ENCODE measurements at places on chromosomes 13 and 19. TPM values are rescaled to one million over a fixed set of nuclear protein-coding genes. Genes with fewer than 3 reads are reported as not detected.

DNA sequence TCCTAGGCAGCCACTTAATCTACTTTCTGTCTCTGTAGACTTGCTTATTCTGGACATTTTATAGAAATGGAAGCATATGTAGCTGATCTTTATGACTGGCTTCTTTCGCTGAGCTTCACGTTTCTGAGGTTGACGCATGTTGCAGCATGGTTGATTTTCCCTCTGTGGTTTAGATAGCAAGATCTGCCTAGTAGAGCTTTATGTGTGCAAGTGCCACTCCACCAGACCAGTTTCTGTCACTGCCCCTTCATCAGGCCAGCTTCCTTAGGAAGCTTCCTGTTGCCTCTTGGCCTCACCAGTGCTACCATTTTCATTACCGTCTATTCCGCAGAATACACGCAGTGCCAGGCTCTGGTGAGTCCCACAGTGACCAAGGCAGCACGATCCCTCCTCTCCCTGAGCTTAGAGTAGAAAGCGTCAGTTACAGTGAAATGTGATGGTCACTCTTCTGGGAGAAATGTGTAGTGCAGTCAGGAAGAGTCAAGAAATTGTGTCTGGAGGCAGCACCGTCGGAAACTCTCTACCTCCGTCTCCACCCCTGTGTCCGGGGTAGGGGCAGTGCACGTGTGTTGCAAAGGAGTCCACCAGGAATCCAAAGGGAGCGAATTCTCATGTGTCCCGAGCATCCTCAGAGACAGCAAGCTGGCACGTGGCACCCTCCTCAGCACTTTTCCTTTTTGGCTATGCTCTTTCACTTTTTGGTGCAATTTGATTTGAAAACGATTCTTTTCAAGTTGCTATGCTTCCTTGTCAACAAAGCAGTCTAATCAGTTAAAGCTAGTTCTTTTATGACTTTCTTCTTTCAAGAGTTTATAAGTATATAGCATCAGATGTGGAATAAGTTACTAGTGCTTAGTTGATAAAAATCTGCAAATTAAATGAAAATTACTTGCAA lies 45.4 kb upstream of the GPR183 start:
- no peak for DNase-seq

- peak; percentile 92 for DNase-seq
Measured at GRCh38 chr13:110561344-110562035, at the start of gene RAB20. Gene RAB20 (minus strand): TSS chr13:110561722. CDS start chr13:110561519, 203 bp downstream.

DNA sequence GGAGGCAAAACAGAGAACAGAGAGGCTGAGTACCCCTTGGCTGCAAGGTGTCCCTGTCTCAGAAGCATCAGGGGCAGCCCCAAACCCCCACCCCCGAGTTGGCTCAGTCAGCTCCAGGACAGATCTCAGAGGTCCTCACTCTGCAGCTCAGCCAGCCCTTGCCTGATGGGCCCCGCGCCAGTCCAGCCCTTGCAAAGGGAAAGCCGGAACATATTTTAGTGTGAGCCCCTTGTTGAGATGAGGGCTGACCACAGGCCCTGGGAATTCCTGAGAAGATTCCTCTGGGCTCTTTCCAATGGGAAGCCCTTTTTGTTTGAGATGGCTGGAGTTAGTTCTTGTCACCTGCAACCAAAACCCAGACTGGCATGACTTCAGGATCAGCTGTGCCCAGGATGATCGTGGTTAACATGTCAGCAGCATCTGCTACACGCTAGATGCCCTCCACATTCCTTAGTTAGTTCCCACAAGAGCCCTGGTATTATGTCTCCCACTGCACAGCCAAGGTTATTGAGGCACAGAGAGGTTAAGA lies 33.9 kb upstream of the CCNE1 start:
- no peak for DNase-seq

DNA sequence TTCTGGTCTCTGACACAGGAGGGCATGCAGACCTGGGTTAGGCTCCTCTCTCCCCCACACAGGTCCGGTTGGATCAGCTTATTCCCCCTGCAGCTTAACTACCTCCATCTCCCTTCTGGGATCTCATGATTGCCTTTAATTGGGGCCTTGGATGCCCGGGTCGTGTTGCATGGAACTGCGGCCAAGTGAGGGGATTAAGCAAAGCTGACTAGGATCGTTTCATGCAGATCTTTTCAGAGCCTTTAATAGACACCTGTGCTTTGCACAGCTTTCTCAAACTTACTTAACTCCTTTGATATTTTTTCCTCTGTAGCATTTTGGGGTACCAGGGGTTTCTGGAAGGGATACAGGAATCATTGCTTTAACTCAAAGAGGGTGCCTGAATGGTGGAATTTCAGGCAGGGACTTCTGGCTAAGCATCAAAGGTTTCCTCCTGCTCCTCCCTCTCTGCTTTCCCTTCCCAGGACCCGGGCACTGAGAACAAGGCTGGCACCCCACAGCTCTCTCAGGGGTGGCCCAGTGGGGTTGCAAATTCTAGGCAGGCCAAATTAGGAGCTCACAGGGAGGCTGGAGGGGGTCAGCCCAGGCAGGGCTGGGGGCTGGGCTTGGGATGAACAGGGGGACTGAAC lies 477 bp downstream of the NFILZ start:
- no peak for DNase-seq

DNA sequence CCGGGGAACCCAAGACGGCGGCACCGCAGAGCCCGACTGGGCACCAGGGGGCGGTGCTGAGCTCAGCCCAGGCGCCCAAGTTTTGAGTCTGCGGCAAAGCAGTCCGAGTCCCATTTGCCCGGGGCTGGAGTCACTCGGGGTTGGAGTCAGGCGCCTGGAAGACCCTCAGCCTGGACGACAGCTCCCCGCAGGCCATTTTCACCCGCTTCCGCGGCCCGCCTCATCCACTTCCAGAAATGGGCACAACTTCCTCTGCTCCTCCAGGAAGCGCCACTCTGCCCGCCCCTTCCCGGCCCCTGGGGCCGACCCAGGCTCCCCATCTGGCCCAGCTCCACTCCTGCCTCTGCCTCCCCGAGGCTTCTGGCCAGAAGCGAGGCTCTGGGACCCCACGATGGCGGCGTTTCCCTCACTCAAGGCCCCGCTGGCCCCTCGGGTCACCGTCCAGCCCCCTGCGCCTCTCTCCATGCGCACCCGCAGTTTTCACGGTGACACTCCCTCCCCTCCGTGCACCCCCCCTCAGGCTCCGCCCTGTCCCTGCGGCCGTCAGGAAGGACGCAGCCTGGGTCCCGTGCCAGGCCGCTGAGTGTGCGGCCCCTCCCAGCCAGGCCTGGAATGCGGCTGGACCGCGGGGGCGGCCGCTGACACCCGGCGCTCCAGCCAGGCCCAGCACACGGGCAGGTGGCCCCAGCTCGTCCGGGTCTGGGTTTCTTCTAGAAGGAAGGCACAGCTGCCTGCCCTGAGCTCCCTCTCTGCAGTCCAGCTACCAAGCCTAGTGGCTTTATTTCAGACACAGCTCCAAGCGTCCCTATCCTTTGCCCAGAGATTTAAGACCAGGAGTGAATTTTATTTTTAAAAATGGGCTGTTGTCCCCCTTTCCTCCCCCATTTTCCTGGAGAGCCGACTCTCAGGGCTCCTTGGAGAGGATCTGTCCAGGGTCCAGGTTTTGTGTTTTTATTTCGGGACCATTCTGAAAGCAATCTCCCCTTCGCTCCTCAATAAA lies 4.7 kb downstream of the SERTAD1 start:
- peak; percentile 96 for DNase-seq

DNA sequence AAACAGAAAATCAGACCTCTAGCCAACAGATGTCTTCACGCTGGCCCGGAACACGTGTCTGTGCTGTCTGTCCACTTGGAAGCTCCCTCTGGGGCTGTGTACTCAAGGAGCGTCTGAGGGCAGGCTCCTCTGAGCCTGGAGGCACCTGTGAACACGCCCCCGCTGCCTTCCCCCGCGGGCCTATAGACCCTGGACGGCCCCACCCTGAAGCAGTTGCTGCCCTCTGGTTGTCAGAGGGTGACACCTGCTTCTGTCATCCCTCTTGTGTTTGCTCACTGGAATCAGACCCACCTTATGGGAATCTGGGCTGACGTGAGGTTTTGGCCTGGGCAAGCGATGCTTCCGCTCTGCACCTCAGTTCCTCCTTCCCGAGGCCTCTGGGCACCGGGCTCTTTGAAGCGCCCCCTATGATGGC lies 19.2 kb downstream of the EPN1 start:
- DNase-seq = peak; percentile 66

DNA sequence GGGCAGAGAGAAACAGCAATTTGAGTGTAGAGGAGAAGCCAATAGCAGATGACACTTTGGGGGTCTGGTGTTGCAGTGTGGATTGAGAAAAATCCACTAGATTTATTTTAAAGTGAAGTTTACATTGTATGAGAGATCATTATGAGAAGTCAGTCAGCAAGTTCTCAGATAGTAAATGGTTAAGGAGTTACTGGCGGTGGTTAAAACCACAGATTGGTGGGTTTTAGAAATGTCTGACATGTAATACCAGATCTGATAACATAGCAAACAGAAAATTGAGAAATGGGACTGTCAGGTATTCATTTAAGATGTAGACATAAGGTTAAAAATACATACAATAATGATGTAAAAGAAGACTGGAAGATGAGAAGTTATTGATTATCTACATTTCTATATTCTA lies 7.2 kb downstream of the ABHD13 start:
- DNase-seq = no peak

- no peak for DNase-seq
Measured at GRCh38 chr13:48827709-48828108, 148.0 kb upstream of the FNDC3A start.

IL27RA gene
- 2.1 TPM for total RNA-seq

ATP11A gene
- 10.2 TPM for total RNA-seq

DNA sequence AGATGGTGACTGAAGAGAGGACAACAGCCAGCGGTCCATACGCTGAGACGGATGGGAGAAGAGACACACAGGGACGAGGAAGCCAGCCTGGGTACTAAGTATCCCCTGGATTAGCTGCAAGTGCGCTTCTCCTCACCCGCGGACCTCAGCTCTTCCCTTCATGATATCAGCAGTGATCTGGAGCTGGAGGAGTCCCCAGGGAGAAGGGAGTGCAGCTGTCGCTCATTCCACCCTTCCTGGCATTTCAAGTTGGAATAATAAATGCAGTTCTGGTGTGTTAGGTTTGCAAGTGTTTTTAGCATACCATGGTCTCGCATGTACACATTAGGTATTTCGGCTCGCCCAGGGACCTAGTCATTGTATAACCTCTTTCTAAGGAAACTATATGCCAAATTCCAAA lies 88.5 kb upstream of the C1QTNF9B start:
- DNase-seq = no peak

DNA sequence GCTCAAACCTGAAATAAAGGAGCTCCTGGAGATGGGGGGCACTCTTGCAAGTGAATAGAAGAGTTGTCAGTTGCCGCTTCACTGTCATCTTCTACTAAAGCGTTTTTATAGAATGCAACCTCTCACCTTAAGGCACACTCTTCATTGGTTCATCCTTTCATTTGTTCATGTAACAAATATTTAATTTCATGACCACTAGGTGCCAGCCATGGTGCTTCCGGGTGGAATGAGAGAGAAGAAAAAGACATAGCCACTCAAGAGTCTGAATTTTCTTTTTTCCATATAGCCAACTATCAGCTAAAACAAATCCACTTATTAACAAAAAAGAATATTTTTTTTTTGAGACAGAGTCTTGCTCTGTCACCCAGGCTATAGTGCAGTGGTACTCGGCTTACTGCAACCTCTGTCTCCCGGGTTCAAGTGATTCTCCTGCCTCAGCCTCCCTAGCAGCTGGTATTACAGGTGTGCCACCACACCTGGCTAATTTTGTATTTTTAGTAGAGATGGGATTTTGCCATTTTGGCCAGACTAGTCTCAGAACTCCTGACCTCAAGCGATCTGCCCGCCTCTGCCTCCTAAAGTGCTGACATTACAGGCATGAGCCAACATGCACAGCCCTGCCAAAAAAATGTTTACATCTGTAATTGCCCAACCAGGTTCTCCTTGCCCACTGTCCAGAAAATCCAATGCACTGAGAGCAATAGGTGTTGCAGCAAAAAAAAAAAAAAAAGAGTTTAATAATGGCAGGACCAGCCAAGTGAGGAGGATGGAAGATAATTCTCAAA lies 22.1 kb upstream of the SACS start:
- DNase-seq = no peak

NLRP9 gene
- total RNA-seq = not detected

CA11 gene
- total RNA-seq = not detected
